NCI-H1105 treated with DMSO at 0.1 percent for 48 hours (cell line): ENCODE measurements at places on chromosomes 7 and 10.
A peak's percentile ranks its signal among the peaks of the same experiment; 100 is the strongest.

- DNase-seq, result no peak
Observed at GRCh38 chr10:2081501-2081900, 344.2 kb upstream of the ADARB2 start.

GRCh38 chr10:34966040-34966439, 124.1 kb downstream of the CUL2 start:
- no peak for DNase-seq

GRCh38 chr10:1308962-1309616, 252.9 kb downstream of the WDR37 start:
- no peak for DNase-seq

- DNase-seq, result no peak
Observed at GRCh38 chr10:101880232-101880573, 36.6 kb upstream of the KCNIP2 start.

GRCh38 chr7:41328131-41328530, 374.8 kb downstream of the INHBA start:
- no peak for DNase-seq

DNA sequence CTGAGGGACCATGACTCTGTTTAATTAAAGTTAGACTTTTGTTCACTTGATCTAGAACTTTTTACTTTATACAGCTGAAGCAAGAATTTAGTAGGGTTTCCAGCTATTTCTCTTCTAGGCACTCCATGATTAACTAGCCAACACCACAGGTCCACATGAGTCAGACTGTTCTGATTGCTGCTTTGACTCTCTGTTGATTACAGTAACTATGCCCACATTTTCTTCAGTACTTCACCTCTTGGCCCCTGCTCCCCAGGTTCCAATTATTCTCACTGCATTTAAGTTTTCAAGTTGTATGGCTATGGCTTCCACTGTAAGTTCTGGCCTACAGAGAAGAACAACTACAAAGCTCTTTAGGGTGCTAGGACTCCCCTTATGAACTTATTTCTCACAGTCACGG, 737.2 kb upstream of the IGFBP3 start:
- no peak for DNase-seq

- DNase-seq, result no peak
Observed at GRCh38 chr10:2913474-2913873, 153.9 kb upstream of the PFKP start.

DNA sequence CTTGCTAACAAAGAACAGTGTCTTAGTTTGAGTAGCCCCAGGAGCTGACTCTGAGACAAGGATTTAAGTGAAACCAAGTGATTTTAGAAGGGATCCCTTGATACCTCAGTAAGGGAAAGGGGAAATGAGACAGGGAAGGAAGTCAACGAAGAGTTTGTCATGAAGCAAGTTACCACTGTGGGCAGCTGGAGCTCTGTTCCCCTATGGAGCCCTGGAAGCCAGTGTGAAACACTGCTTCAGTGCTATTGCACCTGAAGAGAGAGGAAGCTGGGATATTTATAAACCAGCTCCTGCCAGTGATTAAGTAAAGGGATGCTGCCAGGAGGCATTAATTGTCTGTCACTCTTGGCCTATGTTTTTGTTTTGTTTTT, 58.9 kb upstream of the WAPL start:
- no peak for DNase-seq

DNA sequence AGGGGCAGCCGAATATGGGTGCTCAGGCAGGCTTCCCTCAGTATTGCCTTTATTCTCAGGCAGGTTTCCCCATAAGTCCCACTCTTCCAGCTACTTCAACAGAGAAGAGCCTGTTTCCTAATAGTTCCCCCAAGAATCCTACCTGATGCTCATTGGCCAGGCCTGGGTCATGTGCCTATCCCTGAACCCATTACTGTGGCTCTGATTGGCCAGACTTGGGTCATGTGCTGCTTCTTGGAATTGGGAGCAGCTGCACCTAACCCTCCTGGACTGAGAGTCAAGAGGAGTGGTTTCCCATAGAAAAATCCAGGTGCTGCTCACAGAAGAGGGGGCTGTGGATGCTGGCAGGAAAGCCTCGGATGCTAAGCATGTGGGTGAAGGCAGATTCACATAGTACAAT, 21.7 kb downstream of the OPALIN start:
- DNase-seq, result no peak

DNA sequence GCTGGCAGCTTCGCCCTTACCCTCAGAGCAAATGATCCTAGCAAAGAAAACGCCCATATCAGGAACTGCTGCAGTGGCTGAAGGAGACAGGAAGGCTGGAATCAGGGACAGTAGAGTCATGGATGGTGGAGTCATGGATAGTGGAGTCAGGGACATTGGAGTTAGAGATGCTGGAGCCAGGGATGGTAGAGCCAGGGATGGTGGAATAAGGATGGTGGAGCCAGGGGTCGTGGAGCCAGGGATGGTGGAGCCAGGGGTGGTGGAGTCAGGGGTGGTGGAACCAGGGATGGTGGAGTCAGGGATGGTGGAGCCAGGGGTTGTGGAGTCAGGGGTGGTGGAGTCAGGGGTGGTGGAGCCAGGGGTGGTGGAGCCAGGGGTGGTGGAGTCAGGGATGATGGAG, 31.3 kb downstream of the C10orf105 start:
- no peak for DNase-seq

DNA sequence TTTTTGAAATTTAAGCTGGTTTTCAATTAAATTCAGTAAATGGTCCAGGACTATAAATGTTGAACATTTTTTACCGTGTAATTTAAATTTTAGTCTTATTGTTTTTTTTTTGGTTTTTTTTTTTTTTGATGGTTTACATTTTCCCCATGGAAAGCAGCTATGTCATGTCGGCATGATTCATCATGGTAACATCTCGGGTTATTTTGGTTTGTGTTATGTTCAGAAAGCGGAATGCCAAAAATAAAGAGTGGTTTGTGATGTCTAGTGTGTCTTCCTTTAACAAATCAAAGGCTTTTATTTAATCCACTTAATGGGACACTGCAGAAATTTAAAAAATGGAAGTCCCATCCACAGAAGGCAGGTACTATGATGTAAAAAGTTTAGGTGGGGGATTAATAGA, 58.5 kb downstream of the TRUB1 start:
- DNase-seq, result no peak

GRCh38 chr10:34956756-34957155, 133.4 kb downstream of the CUL2 start:
- DNase-seq, result no peak

- no peak for DNase-seq
Observed at GRCh38 chr7:36203071-36203790, 50.2 kb downstream of the EEPD1 start.

DNA sequence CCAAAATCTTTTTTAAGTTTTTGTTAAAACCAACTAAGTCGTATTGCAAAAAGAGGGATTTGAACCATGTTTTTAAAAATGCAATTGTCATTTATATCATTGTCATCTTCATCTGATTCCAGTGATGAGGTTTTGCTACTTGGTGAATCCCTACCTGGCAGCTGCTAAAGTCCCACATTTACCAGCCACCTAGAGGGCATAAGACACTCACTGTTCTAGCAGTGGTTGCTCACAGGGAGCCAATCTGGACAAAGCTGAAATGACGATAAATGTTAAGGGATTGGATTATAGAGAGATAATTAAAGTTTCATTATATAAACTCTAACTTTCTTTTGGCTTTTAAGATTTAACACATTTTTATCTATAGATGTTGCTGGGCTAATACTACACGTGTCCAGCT, 18.7 kb downstream of the KIFBP start:
- DNase-seq, result no peak

DNA sequence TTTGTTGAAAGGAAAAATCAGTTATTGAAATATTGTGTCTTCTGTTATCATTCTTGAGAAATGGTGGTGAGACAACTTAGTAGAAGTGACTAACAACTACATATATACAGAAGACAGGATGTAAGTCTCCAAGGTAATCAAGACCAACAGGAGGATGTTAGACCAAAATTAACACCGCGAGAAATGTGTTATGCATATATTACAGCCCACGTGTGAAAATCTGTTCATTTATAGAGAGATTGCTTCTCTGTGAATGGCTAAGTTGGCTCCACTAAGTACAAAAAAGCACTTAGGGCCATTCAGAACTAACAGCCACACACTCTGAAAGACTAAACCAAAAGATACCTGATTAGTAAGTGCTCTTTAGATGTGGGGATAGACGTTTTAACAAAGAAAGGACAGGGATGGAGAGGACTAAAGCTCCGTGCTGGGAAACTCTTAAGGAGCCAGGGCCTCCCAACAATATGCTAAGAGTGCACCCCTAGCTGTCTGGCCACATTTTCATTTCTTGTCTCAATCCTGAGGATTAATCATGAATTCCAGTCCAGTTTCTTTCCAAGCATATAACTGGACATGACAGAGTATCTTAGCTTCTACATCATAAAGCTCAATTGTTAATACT, 26.5 kb downstream of the HDAC9 start:
- no peak for DNase-seq

GRCh38 chr10:131081376-131081775, 230.1 kb downstream of the TCERG1L start:
- DNase-seq, result no peak

DNA sequence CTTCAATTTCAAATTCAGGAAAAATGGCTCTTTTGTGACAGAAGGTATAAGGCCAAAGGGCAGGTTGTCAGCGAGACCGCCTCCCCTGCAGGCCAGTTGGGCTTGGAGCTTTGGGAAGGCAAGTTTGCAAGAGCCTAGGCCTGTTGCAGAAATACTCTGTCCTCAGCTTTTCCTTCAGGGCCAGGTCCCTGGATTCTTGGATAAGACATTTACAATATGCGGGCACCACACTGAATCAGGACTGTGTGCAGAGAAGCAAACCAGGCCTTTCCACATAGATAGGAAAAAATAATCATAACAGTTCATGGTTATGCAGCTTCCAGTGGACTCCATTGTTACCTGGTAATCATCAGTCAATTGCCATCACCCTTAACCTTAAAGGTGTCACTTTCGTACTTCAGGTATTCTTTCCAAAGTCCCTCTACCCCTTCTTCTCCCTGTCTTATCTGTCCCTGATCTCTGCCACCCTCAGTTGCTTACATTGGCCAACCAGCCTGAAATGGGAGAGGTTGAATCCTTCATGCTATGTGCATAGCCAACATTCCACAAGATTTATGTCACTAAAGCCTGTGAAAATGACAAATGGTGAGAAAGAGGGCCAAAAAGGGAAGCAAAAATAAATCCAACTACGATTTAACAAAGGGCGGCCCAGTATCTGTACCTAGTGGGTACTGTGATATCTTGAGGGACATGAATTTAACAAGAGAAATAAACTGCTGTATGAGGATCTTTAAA, 304.5 kb upstream of the NFE2L3 start:
- DNase-seq, result no peak

GRCh38 chr7:105896407-105896911, 20.1 kb upstream of the ATXN7L1 start:
- DNase-seq, result peak; percentile 99

- DNase-seq, result no peak
Observed at GRCh38 chr10:52019656-52020055, 294.4 kb upstream of the DKK1 start.

GRCh38 chr10:8095959-8096358, 41.5 kb downstream of the GATA3 start:
- DNase-seq, result no peak

GRCh38 chr10:71889388-71889987, 38.4 kb upstream of the PSAP start:
- DNase-seq, result no peak

DNA sequence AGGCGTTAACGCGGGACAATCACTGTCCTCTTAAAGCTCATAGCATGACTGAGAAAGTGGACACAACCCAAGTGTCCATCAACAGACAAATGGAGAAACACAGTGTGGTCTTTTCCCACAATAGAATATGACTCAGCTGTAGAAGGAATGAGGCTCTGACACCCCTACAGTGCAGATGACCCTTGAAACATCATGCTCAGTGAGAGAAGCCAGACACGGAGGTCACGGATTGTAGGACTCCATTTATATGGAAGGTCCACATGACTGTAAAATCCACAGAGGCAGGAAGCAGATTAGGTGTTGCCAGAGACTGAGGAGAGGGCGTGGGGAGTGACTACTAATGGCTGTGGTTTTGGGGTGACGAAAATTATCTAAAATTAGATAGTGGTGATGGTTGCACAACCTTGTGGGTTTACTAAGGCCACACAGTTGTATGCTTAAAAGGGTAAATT, 6.1 kb upstream of the NCAPG2 start:
- no peak for DNase-seq

- DNase-seq, result no peak
Observed at GRCh38 chr10:77770868-77771175, 133.2 kb upstream of the KCNMA1 start.

DNA sequence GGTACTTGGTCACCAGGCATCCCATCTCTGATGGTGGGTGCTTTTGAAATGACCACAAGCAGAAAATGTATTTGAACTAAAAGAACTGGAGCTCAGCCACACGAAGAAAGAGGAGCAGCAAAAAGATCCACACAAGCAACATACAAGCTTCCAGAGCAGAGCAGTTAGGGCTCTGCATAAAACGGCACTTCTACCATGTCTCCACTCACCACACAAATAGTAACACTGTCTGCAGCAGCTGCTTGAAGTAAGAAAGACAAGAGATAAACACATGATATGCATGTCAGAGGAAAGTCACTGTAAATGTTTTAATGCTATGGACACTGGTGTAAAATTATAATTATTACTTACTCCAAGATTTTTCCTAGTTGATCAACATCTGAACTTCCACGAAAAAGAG, 32.5 kb upstream of the FAM133B start:
- DNase-seq, result no peak

DNA sequence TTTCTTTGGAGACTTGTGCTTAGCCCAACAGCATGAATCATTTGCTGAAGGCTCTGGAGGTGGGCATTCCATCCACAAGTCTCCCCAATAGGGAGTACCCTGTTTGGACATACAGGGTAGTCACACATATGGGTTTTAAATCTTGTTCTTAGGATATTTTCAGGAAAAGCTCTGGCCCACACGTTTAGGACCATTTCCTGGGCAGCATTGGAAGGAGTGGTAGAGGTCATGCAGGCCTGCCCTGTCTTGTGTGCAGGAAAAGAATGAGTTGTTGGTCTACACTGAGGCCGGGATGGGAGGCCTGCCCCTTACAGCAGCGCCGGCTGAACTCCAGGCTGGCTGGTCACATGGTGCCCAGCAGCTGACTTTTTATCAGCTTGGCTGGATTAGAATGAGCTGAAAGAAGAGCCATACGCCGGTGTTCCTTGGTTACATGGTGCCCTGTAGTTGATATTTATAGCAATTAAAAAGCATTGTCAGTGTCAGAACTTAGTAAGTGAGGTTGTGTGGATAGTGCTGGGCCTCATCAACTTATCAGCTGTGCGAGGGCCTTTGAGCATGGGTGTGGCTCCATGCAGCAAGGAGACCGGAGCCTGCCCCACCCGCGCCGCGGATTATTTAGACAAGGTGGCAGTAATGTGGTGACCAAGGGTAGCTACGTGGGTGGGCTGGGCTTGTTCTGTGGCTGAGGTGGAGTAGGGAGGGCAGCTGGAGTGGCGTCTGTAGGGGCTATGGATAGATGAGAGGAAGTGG, 28.6 kb downstream of the OGDH start:
- DNase-seq, result no peak
